Activated CD4-positive, CD25-positive, alpha-beta regulatory T cell treated with anti-CD3 and anti-CD28 coated beads, Interleukin-2, amount 50 U/mL, for 24 hours (primary cell): ENCODE measurements at places on chromosomes 7 and 10.

DNA sequence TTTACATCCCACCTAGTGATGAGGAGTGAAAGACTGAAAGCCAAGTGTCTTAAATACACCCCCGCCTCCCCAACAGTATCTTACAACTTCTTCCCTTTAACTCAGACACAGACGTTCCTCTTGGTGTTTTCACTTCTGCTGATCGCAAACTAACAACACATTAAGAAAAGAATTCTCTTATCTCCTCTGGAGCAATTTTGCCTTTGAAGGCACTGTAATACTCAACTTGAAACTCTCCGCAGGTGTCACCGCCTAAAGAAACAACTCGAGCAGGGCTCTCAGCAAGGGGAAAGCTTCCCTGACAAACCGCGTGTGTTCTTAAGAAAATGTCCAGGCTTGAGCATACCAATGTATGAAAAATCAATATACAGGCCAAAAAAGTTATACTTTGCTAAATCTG is 452 bp downstream of the SEMA3C start:
- ATAC-seq, result no peak

- no peak for ATAC-seq
These were observed 25.0 kb upstream of the LOXL4 start for GRCh38 chr10:98292971-98293370.

DNA sequence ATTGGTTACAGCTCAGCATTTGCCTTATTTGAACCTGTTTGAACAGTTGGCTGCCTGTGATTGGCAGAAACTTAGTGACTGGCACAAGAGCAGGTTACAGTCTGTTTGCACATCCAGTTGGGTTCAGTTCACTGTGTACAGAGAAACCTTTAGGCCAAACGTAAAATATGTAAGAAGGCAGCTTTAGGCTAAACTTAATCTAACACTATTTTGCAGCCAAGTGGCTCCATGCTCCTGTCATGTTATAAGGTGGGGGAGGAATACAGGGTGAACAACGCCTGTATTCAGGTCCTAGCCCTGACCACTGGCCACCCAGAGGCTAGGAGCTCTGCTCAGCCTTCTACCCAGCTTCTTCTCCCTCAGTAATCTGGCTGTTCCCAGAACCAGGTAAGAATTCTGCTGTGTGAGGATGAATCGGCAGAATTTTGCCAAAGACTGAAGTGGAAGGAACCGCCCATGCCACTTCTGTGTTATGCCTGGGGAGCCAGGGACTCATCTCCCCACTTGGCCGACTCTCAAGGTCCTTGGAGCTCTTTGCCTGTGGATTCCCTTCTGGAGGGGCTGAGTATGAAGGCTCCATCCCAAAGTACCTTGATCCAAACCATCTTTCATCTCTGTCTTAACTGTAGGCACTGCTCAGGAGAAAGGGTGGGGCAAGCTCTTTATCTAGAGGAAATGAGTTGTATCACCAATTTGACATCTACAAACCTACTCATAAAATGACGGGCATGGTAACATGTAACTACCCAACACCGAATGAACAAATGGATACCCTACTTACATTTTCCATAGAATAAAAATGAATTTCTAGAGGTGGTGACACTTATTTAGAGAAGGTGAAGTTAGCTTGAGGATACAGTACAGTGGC is 164.4 kb upstream of the NAMPT start:
- peak; percentile 55 for ATAC-seq

GRCh38 chr7:127582361-127582760 is 3.0 kb downstream of the GCC1 start:
- no peak for ATAC-seq

DNA sequence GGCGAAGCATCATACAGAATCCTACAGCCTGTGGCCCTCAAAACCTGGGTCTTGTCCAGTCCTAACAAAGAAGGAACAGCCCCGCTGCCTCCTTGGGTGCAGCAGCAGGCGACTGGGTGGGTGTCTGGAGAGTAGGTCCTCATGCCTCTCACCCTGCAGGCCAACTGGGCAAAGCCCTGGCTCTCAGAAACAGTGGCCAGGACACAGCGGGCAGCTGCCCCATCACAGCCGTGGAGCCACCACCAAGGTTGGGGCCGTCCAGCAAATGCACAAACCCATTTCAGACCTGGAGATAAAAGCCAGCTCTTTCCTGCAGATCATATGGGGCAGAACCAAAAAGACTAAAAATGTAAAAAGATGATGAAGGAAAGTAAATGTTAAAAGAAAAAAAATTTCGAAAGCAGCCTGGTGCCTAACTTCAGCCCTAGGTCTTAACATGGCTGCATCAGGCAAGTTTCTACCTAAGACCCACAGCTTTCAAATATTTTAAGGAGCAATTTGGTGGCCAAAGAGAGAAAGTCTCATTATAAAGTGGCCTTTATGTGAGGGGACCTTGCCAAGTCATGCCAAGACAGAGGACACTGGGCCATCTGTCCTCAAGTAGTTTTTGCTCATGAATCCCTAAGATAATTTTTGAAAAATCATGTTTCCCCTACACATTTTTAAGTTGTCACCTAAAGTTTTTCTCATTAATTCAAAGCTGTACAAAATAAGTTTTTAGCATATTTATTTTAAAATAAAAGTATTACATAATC is 142.1 kb downstream of the PAXIP1 start:
- ATAC-seq, result no peak

DNA sequence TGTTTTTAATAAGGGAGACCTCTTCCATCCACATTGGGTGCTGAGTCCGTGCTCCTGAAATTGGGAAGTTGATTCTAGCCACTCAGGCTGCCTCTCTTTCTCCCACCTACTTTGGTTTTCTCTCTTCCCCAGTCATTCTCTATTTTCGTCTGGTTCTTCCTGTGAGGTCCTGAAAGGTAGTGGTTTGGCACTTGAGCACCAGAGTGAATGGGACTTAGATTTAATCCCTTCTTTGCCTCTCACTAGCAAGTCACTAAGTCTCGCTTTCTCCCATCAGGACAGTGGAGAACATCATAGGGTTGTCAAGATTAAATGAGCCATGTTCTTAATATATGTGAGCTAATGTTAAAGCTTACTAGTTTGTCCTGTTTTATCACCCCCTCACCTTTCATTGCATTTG is 4.0 kb upstream of the AASS start:
- ATAC-seq, result no peak

DNA sequence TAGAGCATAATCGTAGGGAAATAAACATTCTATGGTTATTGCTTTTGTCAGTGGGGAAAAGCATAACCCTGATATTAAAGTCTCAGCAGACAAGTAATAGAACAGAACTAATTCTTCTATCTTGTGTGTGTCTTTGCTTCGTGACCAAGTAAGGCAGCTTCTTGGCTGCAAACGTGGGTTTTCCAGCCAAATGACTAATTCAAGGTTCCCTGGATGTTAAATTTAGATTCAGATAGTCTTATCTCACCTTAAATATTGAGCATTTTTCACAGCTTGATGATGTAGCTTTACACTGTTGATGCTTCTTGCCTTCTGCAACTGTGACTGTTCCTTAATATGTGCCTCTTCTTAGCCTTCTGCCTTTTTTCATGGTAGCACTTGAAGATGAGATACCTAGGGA is 113.0 kb downstream of the EXOC4 start:
- ATAC-seq, result no peak

DNA sequence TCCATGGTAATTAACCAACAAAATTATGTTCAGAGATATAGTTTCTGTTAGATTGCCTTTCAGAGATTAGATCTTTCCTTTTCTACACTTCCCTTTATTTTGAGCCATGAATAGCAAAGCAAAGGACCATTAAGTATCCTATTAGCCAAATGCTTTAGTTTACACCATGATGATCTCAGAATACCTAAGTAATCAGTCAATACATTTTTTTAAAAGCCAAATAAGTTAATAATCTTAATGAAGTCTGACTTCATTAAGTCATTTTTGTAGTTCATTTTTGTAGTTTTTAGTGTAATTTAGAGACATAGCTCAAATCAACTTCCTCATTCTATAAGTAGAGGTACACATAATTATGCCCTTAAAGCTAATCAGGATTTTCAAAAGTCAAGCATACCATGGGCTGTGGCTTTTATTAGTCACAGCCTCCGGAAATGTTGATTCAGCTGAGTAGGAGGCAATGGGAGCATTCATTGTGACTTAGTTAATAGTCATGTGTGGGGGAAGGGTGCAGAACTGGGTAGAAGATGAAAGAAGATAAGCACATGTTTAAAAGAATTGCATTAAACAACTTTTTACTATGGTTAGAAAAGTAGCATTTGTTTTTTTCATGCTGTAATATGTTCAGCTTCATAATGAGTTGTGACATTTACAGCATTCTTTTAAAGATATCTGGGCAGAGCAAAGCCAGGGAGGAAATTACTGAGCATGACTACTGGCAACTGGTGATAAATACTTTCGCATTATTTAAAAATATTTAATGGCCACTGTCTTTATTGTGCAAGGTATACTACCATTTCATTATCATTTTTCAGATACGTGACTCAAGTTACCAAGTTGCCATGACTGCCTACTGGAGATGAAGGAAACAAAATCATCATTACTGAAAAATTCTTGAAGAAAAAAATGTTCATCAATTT is 57.3 kb upstream of the CCDC71L start:
- peak; percentile 95 for ATAC-seq
